ENCODE measurements at places on chromosomes 3 and 15.

DNA sequence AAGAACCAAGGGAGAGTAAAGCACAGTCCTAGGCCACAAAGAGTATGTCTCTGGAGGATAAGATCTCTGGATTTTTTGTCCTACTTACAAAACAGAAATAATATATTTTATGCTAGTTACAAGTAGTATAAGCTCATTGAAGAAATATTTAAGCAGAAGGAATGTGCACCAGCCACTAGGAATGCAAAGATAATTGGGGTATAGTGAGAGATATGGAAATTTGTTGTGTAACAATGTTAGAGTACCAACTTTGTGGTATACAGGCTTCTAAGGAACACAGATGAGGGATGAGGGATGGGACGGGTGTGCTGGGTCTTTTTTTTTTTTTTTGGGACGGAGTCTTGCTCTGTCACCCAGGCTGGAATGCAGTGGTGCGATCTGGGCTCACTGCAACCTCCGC lies 26.5 kb downstream of the AKAP13 start:
- DNase-seq, result no peak

- DNase-seq, result no peak
Observed at GRCh38 chr15:74178326-74179100, 5.0 kb downstream of the ISLR start.

DNA sequence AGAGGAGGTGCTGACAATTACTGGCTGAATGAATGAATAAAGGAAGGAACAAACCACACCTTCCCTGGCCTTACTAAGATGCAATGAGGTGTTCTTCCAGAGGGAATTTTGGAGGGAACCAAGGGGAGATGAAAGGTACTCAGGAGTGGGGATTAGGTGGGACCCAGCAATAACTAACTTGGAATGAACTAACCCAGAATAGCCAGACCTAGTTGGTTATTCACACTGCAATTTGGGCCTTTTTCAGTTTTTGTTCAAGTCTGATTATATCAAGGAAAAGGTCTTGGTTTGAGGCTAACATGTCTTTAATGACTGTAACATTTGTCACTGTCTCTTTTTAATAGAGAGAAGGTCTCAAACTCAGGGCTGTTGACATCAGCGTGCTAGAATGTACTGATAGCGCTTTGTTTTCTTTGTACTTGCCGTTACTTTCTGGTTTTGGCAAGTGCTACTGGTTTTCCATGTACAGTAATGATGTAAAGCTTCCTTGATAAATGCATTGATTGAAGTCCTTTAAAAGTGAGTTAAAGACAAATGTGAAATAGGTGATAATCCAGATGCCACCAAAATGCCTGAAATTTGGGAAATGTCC lies 3.2 kb upstream of the PLXND1 start:
- DNase-seq, result no peak

DNA sequence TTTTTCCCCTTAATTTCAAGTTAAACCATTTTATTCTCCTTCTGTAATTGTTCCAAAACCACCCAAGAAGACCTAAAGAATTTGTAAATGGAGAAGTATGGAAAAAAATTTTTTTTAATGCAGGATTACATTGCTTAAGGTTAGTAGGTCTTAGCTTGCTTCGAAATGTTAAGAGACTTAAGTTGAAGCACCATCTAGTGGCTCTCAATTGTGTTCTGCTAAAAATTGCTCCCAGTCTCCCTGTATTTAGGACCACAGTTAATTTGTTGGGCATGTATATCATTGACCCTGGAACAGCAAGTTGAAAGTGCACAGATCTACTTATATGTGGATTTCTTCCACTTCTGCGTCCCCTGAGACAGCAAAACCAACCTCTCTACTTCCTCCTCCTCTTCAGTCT lies 32.4 kb downstream of the CD200R1L start:
- DNase-seq, result no peak

DNA sequence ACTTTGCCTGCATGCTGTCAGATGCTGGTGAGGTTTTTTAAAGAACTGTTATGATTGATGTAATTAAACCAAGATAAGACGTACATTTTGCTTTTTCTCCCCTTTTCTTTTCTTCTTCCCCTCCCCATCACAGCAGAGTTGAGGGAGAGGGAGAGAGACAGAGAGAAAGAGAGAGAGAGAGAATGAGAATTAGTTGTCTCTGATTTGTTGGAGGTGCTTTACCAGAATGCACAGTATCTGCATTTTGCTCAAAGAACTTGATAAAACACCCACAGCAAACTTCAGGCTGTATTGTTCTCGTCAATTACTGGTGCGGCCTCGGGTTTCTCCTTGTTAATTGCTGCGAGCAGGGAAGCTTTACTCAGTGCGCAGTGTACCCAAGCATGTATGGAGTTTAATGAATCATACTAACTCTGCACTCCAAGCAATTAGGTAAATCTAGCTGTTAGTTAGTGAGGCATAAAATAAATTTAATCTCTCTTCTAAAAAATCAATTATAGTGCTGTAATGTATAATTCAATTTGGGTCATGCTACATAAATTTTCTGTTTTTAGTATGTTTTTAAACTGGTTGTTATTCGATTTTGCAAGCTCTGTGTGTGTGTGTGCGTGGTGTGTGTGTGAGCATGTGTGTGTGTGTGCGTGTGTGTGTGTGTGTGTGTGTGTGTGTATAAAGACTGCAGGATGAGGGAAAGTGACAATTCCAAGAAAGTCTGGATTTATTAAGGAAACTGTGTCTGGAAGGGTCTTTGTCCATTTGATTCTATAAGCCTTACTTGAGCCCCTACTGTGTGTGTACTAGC lies 273.4 kb downstream of the TLE3 start:
- DNase-seq, result no peak

- no peak for DNase-seq
Observed at GRCh38 chr3:187520027-187520945, 149.9 kb downstream of the SST start.

DNA sequence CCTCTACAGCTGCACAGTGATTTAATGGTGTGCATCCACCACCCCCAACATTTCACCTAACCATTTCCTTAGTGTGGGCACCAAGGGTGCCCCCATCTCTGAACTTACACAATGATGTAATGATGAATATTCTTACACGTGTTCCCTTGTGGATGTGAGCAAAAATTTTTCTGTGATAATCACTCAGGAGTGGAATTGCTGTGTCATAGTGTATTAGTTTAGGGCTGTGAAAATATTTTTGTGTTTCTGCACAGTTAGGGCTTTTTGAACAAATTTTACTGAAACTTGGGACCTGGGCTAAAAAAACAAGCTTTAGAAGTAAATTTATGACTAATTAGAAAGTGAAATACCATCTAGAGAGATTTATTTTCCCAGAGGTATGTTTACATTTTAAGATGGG lies 134.5 kb upstream of the CCNL1 start:
- no peak for DNase-seq

- DNase-seq, result no peak
Observed at GRCh38 chr3:66991459-66991858, 6.6 kb upstream of the KBTBD8 start.

GRCh38 chr15:99928429-99928981 lies 195.3 kb upstream of the LYSMD4 start:
- DNase-seq, result peak; percentile 83
